ENCODE measurements at places on chromosomes 7 and 10. TPM values are rescaled to one million over a fixed set of nuclear protein-coding genes. Genes with fewer than 3 reads are reported as not detected.

DNA sequence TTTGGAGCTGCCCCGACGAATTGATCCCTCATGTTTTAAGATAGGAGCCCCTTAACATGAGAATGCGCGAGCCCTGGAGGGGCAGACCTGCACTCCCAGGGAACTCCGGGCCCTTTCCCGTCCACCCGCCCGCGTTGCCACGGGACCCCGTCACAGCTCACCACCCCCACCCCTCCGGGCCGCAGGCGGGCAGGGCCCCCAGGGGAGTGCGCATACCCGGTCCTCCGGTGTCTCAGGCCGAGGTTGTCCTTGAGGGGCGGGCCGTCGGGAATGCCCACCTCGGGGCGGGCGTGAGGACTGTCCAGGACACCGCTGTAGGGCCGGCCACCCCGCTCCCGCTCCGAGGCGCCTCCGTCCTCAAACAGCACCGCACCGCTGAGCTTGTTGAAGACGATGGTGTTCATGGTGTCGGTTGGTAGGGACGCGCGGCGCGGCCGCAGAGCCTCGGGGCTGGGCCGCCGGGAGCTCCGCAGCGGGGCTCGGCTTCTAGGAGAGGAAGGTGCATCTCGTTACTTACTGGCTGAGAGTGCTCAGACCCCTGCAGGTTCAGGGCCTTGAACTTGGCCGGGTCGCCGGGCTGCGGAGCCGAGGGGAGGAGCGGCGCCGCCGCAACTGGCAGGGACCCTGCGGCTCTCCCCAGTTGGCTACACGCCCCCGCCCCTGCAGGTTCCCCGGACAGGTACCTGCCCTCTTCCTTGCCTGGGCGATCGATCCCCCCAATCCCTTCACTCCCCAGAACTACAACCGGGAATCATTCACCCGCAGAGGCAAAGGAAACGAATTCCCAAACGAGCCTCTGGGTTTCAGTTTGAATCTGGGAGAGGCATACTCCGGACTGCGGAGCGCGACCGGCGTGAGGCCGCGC lies 2.4 kb downstream of the MKX start:
- DNase-seq: no peak

DNA sequence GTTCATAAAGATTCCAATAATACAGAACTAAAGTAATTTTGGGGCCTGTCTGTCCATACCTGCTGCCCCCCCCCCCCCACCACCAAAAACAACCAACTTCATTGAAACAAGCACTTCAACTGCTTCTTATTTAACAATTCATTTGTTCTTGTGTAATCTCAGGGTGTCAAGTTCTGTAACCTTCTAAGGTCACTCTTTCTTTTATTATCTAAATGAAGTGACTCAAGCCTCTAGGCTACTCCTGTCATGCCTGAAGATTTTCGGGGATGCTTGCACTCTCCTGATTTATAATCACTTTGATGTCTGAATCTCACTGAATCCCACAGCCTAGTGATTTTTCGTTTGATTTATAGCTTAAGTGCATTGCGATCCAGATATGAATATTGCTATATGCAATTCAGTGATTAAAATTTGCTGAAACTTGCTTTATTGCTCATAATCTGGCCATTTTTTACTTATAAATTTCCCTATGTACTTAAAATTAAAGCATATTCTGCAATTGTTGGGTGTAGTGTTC lies 27.2 kb downstream of the GARIN1A start:
- DNase-seq: no peak

- DNase-seq: no peak
Observed at GRCh38 chr10:114925587-114926586, 12.1 kb upstream of the TRUB1 start.

GRCh38 chr10:15430969-15431771 lies 60.1 kb upstream of the FAM171A1 start:
- no peak for DNase-seq

DNA sequence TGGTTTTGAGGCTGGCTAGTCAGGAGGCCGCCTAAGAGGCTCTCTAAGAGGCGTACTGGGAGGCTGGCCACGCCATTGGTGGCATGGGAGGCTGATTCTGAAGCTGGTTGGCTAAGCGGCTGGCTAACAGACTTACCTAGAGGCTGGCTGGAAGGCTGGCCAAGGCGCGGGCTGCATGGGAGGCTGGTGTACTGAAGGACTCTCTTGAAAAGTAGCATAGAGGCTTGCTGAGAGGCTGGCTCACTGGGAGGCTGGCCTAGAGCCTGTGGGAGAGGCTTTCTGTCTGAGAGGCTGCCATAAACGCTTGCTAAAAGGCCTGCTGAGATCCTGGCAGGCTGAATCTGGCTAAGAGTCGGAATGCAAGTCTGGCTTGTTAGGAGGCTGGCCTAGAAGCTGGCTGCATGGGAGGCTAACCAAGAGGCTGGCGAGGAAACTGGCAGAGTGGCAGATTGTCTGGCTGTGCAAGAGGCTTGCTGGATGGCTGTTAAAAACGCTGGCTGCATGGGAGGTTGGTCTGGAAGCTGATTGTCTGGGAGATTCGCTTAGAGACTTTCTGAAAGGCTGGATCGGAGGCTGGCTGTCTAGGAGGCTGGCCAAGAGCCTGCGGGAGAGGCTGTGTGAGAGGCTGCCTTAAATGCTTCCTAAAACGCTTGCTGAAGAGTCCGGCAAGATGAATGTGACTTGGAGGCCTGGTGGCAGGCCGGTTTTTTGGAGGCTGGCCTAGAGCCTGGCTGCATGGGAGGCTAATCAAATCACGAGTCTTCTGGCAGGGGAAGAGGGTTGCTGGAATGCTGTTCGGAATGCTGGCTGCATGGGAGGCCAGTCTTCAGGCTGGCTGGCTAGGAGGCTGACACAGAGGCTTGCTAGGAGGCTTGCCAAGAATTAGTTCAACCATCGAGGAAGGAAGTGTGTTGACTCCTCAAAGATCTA lies 134.2 kb downstream of the OR13A1 start:
- no peak for DNase-seq

GRCh38 chr10:45607276-45607675 lies 65.3 kb downstream of the ZFAND4 start:
- DNase-seq: no peak

DNA sequence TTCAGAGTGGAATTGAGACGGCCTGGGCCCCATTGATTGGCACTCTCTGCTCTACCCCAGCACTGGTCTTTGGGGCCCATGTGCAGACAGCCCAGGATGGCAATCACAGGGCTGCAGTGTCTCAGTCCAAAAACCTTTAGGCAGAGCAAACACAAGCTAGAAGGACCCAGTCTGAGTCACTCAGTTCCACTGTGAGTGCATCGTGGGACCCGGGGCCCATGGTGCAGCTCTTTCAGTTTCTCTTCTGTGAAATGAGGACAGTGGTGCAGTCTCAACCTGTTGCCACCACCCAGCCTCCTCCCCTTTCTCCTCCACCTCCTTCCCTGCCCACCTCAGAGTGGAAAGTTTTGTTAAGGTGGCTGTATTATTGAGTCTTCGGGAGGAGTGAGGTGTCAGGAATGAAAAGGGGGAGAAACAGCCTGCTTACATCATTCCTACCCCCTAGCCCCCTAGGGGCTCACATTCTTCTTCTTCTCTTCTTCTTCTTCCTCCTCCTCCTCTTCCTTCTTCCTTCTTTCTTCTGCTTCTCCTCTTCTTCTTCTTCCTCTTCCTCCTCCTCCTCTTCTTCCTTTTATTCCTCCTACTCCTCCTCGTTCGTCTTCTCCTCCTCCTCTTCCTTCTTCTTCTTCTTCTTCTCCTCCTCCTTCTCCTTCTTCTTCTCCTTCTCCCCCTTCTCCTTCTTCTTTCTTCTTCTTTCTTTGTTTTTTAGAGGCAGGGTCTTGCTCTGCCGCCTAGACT lies 19.5 kb upstream of the CARD11 start:
- no peak for DNase-seq

GRCh38 chr7:140312141-140312846 lies 86.0 kb downstream of the SLC37A3 start:
- no peak for DNase-seq

DNA sequence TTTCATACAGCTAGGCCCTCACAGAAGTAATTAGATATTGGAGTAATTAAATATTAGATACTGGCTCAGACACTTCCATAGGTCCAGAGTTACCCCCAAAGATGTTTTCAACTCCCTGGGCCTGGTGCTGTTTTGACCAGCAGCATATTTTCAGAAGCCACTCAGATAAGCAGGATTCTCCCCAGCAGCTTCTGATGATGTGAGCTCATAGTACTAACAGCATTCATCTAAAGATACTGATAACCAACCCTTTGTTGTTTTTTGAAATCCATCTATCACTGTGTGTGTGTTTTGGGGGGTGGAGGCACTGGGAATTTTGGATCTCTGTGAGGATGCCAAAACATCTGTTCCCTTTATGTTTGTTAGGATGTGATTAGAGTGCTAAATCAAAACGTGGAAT lies 52.7 kb downstream of the VPS50 start:
- no peak for DNase-seq

DNA sequence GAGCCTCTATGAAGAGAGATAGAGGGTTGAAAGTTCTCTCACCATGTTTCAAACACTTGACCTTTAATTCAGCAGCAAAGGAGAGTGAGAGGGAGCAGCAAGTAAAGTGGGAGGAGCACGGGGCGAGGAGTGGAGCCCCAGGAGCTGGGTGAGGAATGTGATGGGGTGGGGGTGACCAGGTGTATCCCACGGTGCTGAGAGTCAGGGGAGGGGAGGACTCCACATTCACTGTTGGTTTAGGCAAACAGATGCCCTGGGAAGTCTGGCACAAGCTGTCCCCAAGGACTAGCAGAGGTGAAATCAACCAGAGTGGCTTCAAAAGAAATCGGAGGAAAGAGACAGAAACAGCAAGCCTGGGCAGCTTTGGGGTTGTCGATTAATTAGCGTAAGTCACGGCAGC lies 101.8 kb upstream of the PITRM1 start:
- no peak for DNase-seq

DNA sequence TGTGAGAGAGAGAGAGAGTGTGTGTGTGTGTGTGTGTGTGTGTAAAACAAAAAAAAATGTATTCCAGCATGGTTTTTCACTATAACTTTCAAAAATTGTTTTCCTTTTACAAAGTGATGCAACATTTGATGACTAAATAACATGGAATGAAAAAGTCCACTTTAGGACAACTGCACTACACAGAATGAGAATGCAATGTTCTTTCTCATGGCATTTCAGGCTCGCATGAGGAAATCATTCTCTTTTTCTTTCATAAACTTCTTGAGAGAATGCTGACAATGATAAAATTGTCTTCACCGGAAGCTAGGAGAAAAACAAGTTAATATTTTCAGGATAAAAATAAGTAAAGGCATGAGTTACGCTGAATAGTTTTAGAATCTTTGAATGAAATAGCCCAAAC lies 53.7 kb downstream of the SLC16A12 start:
- DNase-seq: no peak

GRCh38 chr7:121562259-121562658 lies 166.2 kb upstream of the FAM3C start:
- DNase-seq: no peak

GRCh38 chr7:143388491-143389101 lies 7.5 kb downstream of the ZYX start:
- DNase-seq: peak; percentile 79

- no peak for DNase-seq
Observed at GRCh38 chr10:118307220-118307619, 34.9 kb downstream of the FAM204A start.

GRCh38 chr10:34254596-34254995 lies 560.5 kb downstream of the PARD3 start:
- no peak for DNase-seq

- no peak for DNase-seq
Observed at GRCh38 chr7:27514861-27515260, 147.8 kb downstream of the HIBADH start.

The SPOCK2 gene
- 300 TPM for total RNA-seq

The SPDYE16 gene
- 1.2 TPM for total RNA-seq

The ICA1 gene
- total RNA-seq: 30.1 TPM

The SH2D4B gene
- total RNA-seq: 0.15 TPM

The PLXNA4 gene
- 1.8 TPM for total RNA-seq

The UCMA gene
- not detected for total RNA-seq

The TSPAN15 gene
- 42.8 TPM for total RNA-seq

The AIMP2 gene
- total RNA-seq: 26.4 TPM

The COL1A2 gene
- 257 TPM for total RNA-seq

The TRPV5 gene
- total RNA-seq: not detected
